ENCODE measurements at places on chromosomes 6 and 20.

DNA sequence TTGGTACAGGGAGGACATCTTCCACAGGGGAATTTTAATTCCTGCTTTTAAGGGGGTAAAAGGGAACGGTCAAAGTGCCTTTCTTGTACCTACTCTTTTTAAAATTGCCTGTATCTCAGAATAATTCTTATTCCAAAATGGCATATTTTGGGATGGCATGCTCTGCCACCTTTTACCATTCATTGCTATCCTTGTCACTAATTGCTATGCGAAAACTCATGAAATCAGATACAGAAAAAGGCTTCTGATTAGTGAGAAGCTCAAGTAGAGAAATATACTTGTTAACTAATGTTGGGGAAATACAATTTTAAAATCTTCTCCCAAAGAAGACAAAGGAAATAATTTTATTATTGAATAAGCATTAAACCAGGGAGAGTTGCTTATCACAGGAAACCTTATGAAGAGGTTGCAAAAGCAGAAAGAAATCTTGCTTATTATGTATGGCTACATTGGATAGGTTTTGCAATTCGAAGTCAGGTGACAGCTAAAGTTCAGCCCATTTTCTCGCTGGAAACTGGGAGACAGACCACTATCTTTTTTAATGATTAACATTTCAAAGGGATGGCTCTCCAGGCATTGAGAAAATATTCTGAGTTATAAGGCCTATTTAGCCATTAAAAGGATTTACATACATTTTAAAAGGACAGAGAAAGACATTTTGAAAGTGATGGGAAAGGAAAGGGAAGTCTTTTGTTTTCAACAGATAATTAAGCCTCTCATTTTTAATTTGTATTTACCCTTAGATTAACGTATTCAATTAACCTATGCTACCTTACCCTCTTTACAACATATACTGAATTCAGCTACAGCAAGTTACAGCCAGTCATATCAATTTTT, 110.3 kb upstream of the PRSS16 start:
- DNase-seq = no peak

- DNase-seq = no peak
These were observed 656 bp downstream of the RTEL1 start for GRCh38 chr20:63658749-63659187.

GRCh38 chr6:84258268-84258667, 30.8 kb upstream of the CEP162 start:
- no peak for DNase-seq

- no peak for DNase-seq
These were observed 2.0 kb downstream of the FNDC1 start for GRCh38 chr6:159170999-159171712.

DNA sequence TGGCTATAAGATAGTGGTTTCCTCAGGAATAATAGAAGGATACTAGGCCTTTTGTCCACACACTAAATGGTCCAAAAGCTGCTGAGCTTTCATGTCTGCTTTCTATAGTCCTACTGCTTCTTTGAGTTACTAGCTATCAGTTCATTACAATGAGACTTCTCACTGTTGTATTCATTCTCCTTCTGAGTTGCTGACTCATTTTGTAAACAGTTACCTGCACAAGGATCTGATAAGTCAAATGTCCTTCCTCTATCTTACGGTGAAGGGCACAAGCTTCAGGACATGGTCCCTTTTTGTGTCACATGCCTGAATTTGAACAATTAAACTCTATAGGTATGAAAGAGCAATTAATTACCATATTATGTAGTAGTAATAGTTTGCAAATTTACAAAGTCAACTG, 90.5 kb downstream of the MAN1A1 start:
- no peak for DNase-seq

Measured in CD4-positive, alpha-beta T cell treated with Interleukin-6 at 100 ng/mL for 8 hours (primary cell).